ENCODE measurements at places on chromosomes 11 and 22. TPM values are rescaled to one million over a fixed set of nuclear protein-coding genes. Genes with fewer than 3 reads are reported as not detected.

INS gene
- not detected for total RNA-seq

DNA sequence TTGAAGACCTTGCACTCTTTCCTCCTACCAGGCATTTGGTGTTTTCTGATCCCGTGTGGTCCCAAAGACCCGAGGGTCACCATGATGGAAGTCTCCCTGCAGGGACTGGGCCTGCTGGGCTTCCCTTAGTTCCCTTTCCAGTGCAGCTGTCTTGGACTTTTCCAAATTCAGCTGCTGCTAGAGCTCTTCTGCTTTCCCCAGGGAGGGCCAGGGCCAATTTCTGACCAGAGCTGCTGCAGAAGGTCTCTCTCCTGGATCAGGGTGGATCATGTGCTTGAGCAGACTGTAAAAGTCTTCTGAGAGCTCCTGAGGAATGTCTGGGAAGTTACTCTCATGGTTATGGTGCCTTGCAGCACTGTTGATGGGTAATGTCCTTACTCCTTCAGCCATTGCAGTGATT is 23.2 kb downstream of the LDLRAD3 start:
- DNase-seq, result no peak

DNA sequence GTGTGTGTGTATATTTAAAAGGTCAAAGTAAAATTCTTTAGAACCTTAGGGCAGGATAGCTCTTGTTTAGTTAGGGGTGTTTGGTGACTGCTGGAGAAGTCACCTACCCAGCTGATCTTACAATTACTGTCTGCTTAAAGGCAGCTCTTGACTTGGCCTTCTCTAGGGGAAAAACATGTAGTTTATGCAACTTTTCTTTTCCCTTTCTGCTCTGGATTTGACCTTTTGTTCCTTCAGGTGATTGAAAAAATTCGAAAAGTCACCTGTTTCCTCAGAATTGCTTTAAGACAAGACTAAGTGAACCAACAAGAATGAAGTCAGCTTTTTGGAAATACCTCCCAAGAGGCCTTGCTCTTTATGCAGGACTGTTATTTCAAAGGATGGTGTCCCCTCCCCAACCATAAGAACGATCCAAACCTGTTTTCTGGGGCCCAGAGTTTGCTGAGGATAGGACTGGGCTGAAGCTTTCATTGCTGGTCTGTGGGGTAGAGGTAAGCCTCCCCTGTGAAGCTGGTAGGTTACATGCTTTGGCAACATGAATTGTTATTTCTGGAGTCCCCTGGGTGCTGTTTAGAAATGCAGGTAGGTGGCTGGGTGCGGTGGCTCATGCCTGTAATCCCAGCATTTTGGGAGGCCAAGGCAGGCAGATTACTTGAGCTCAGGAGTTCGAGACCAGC is 111.2 kb downstream of the PTPRJ start:
- DNase-seq, result no peak

GRCh38 chr22:46269564-46269963 is 1.8 kb downstream of the TTC38 start:
- no peak for DNase-seq

Data from epithelial cell of proximal tubule (primary cell).